ENCODE measurements at places on chromosomes 12 and 14.

DNA sequence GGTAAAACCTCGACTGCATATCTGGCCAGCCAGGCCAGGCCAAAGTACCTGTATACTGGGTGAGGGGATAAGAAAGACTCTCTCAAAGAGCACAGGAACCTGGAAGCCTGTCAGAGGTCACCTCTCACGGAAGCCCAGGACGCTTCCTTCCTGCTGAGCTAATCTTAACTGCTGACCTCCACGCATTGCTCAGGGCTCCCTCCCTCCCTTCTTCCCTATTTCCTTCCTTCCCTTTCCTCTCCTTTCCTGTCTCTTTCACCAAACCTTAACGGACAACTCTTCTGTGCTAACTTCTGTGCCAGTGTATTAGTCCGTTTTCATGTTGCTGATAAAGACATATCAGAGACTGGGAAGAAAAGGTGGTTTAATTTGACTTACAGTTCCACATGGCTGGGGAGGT lies 14.8 kb upstream of the RNASE10 start:
- no peak for DNase-seq

GRCh38 chr12:6547987-6548386 lies 7.9 kb downstream of the IFFO1 start:
- no peak for DNase-seq

DNA sequence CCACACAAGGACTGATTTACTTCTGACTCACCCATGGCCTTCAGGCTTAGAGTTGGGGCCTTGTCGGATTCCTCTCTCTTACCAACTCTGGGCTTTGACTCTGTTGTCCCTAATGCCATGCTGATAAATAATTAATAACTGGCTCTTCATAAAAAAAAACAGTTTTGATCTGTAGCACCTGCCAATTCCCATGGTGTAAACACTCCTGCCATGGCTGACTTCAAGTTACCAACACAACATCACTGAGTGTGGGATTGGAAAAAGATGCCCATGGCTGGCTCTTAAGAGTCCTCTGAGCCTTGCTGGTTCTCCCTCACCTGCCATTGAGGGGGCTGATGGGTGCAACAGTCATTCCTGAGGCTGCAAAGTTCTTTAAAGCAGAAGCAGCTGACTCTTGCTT lies 104.8 kb downstream of the KIF26A start:
- DNase-seq = no peak

- no peak for DNase-seq
Measured at GRCh38 chr12:51253276-51253675, 14.7 kb downstream of the DAZAP2 start.

DNA sequence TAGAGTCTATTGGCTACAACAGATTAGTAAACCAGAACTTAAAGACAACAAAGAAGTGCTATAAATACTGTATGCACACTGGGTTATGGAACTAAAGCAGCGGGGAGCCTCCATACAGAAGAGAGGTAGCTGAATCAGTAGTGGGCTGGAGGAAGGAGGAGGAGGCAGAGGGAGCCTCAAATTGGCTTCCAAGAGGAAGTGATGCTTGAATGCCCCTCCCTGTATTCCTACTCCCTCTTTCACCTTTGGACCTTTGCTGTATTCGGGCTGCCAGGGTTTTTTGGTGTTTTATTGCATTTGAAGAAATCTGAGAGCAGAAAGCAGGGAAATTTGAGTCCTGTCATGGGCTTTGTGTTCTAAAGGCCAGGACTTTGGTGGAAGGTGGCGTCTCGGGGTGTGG lies 104.0 kb upstream of the PTPRB start:
- no peak for DNase-seq

- no peak for DNase-seq
Measured at GRCh38 chr14:63897721-63898163, 44.9 kb downstream of the SYNE2 start.

DNA sequence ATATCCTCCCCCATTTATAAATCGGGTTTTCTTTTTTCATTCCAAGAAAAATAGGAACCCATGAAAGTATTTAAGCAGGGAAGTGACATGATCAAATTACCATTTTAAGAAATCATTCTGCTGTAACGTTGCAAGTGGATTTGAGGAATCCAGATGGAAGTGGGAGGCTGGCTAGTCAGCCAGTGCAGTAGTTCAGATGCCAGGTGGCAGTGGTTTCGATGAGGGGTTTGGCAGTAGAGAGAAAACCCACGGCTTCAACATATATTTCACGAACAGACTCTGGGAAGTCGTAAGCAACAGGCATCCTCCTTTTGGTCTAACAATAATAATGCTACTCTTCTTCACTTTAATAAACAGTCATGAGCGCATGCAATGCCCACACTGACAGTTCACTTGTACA lies 25.0 kb downstream of the PDZRN4 start:
- DNase-seq = no peak

DNA sequence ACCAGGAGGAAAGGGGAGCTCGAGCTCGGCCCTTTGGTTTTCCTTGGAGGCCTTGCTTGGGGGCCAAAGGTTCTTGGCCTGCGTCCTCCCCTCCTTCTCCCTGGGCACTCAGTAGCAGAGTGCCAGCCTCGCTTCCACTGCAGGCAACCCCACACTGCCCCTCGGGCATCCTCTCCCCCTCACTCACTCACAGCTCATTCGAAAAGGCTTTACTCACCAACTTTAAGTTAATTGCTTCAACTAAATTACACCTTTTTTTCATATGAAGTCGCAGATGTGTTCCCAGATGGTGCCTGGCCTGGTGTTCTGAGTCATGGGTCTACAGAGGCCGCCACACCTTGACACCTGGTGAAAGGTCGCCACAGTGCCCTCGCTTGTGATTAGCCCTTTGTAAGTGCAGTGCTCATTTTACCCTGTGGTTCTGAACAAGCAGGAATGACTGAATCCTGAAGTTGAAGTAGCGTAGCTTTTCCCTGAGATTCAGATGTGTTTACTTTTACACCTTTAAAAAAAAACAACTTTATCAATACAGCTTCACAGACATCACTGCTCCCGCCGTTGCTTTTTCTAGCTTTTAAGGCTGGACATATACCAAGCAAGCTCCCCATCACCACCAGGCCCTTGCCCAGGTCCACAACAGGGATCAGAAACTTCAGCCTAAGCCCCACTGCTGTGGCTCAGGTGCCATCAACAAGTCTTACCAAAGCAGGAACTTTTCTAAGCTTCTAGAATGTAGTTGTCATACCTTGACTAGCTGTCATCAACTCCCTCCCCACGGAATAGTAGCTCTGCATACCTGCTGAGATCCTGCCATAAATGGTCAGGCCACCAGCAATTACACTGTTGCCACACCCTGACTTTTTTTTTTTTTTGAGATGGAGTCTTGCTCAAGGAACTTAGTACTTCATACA lies 20.3 kb upstream of the ADIPOR2 start:
- no peak for DNase-seq

- no peak for DNase-seq
Measured at GRCh38 chr12:113291586-113291985, 43.3 kb downstream of the SLC8B1 start.

DNA sequence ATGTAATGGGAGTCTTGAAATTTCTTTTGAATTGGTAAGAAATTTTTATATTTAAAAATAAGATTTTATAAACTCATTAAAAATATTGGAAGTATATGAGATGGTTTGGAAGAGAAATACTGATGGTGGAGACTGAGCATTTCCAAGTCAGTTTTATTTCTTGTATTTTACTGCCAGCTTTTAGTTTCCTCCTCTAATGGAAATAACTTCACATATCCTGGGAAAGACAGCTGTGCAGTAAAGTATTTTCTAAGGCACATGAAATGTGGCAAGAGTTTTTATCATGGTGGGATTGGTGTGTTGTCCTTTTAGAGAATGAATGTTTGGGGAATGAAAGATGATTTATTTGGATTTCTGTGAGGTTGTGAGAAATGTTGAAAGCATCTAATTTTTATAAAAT lies 346.9 kb upstream of the RGS6 start:
- no peak for DNase-seq

GRCh38 chr12:23614280-23614679 lies 335.2 kb downstream of the SOX5 start:
- DNase-seq = no peak

DNA sequence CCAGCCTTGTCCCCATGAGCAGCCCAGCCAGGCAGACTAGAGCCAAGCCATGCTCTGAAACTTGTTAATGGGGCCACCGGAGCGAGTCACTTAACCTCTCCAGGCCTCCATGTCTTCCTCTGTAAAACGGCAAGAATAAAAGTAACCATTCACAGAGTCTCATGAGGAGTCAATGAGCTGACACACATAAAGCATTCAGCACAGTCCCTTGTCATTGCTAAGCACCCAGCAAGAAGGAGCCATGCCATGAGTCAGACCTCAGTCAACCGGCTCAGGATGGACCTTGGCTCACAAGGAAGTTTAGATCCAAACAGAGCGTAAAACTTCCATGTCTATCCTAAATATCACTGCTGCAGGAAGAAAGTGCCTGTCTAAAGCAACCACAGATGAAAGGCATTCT lies 10.6 kb downstream of the FICD start:
- DNase-seq = no peak

Data from activated B cell treated with CpG ODN at 0.5 μM for 24 hours (primary cell).